SJSA1 (cell line): ENCODE measurements at places on chromosomes 6 and 20. TPM values are rescaled to one million over a fixed set of nuclear protein-coding genes. Genes with fewer than 3 reads are reported as not detected.

The FOXS1 gene
- total RNA-seq = 0.25 and 1.5 TPM in 2 replicates

The GUCA1A gene
- total RNA-seq = not detected in 2 replicates

The PNLDC1 gene
- total RNA-seq = not detected in 2 replicates

The PGC gene
- total RNA-seq = not detected in 2 replicates

The NOTCH4 gene
- 1.6 and 2.0 TPM in 2 replicates for total RNA-seq

The SMOC2 gene
- not detected in 2 replicates for total RNA-seq

The CCM2L gene
- not detected in 2 replicates for total RNA-seq

The HLA-DOA gene
- not detected in 2 replicates for total RNA-seq

The C6orf163 gene
- 0.39 and 0.88 TPM in 2 replicates for total RNA-seq
